Skin of body (tissue), 3 donors: ENCODE measurements at places on chromosomes 5 and 9. TPM values are rescaled to one million over a fixed set of nuclear protein-coding genes. Genes with fewer than 3 reads are reported as not detected.

- DNase-seq = no peak
Measured at GRCh38 chr9:131323629-131324028, 34.1 kb downstream of the PLPP7 start.

Gene SLC4A9
- total RNA-seq = not detected

Gene PCDHB2
- 3.1 TPM for total RNA-seq

DNA sequence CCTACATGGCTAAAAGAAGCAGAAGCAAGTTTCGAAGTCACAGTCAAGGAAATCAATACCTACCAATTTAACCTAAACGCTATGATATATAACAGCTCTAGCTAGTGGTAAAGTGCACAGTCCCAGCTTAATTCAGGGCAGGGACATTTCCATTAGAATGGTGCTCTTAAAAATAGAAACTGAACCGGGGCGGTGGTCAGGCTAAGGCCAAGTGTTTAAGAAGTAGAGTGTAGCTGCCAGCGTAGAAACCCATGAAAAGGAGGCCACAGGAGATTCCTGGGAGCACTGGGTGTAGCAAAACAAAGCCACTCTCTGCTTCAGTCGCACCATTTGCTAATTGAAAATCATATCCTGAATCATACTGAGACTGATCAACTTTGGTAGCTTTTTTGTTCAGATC lies 28.8 kb downstream of the PPIC start:
- no peak for DNase-seq

Gene TPPP
- 1.1 TPM for total RNA-seq

- peak; percentile 29 for DNase-seq
Measured at GRCh38 chr9:935348-935965, 41.0 kb upstream of the DMRT3 start.

DNA sequence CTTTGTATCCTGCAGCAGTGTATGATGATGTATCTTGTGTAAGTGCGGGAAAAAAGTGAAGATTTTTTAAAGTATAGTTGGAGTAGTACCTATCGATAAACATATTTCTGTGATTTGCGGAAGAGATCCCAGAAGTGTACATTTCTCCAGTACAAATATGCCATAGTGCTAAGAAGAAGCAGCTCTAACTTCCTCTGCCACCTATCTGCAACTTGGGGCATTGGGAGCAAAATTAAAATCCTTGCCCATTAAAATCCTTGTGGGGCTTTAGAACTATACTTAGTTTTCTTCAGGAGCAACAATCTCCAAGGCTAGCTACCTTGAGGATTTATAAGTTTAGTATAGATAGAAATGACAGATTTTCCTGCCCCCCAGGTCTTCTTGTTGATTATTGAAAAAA lies 123.7 kb downstream of the VCAN start:
- DNase-seq = no peak

Gene GNAQ
- total RNA-seq = 17.8 TPM

GRCh38 chr5:1204693-1205242 lies 3.4 kb downstream of the SLC6A19 start:
- DNase-seq = no peak

DNA sequence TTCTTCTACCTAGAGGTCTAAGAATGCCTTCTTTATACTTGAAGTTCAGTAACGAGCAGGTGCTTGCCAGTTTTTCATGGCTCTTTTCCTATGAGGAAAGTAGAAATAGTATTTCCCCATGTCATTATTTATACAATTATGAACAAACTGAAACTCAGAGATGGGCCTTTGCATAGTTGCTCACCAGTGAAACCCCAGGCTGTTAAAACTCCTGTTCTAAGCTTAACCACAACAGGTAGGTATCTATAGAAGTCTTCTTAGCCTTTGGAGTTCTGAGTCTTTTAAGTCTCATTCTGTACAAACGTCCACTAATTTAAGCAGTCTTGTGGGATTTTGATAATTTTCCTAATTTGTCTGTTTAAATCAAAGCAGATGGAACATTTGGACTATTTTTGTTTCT lies 90.1 kb downstream of the STARD4 start:
- DNase-seq = no peak

- DNase-seq = no peak
Measured at GRCh38 chr5:82408033-82408432, 129.9 kb upstream of the RPS23 start.

- no peak for DNase-seq
Measured at GRCh38 chr9:23278561-23278960, 547.5 kb downstream of the ELAVL2 start.

DNA sequence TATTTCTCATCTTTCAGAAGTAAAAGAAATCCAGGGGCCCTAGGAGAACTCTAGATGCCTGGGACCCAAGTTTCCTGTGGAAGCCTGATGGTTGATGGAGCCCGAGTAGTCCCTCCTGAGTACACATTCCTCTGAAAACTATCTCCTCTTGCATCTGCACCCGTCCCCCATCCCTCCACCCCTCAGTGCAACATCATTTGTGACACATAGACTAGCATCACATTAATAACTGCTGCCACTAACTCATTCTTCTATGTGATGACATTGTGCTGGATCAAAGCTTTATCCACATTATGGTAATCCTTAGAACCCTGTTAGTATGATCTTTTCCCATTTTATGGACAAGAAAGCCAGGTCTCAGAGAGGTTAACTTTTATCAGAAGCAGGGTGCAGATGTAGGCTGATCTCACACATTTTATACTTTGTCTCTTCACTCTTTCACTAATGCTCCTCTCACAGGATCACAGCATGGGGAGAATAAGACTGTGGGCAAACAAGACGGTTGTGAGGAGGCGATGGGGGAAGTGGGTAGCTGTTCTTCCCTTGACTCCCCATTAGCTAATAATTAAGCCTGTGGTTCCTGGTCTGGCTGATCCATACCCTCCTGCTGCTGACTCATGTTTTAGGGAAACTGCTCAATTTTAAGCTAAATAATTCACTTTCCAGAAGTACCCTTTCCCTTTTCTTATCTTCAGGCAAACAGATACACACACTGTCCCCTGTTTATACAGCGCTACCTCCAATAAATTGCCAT lies 3.9 kb upstream of the HK3 start:
- DNase-seq = no peak

GRCh38 chr9:25207402-25208195 lies 470.6 kb downstream of the TUSC1 start:
- peak; percentile 7 for DNase-seq

GRCh38 chr5:113371721-113372196 lies 63.0 kb downstream of the TSSK1B start:
- peak; percentile 50 for DNase-seq

Gene SUSD3
- total RNA-seq = 3.0 TPM

DNA sequence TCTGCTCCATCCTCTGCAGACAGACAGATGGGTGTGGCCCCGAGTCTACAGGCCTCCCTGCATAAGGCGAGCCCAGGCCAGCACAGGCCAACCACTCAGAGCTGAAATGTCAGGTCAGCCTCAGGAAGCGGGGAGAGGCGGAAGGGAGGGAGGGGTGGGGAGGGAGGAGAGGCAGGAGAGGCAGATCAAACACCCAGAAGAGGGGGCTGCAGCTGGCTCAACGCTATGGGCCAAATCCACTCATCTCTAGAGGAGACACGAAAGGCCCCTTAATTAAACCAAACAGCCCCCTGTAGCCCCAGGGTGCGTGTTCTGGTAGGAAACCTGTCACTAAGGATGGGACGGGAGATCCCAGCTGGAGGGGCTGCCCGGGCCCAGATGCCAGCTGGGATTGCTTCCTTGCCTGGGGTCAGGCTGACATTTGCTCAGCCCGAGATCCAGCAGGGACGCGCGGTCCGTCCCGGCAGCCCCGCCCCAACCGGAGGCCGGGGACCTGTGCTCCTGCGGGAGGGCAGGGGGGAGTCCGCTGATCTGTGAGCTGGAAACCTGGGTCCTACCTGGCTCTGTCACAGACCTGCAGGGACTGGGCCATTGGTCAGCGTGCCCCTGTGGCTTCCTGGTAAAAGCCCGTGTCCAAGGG lies 97.2 kb upstream of the SARDH start:
- peak; percentile 46 for DNase-seq

Gene SPDL1
- total RNA-seq = 10.3 TPM

DNA sequence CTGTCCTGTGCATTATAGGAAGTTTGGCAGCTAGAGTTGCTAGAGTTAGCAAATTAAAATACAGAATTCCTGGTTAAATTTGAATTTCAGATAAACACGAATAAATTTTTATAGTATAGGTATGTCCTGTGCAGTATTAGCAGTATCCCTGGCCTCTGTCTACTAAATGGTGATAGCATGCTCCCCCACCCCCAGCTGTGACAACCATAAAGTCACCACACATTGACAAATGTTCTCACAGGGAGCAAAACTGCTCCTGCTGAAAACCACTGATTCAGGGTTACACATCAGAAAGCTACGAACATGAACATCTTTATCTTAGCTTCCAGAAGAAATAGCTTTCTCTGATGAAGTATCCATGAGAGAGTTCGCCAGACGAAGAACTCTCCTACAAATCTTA lies 91.8 kb upstream of the CCDC112 start:
- DNase-seq = no peak
